ENCODE measurements at places on chromosomes 12 and 14. TPM values are rescaled to one million over a fixed set of nuclear protein-coding genes. Genes with fewer than 3 reads are reported as not detected.

HHIPL1 gene
- total RNA-seq, result 0.34 TPM

ATF1 gene
- total RNA-seq, result 45.0 TPM

SMIM41 gene
- total RNA-seq, result not detected

ITGA7 gene
- 1.3 TPM for total RNA-seq

TRHDE gene
- 0.23 TPM for total RNA-seq

MYF5 gene
- not detected for total RNA-seq

POU6F1 gene
- total RNA-seq, result 1.5 TPM

GUCY2C gene
- not detected for total RNA-seq

RNU4-1 gene
- total RNA-seq, result not detected

INHBE gene
- total RNA-seq, result 0.08 TPM

SLCO1B3 gene
- total RNA-seq, result 14.9 TPM

GARIN6 gene
- not detected for total RNA-seq

ACSM4 gene
- not detected for total RNA-seq

XPOT gene
- 50.0 TPM for total RNA-seq

BMP4 gene
- 2.0 TPM for total RNA-seq

ACRBP gene
- 0.16 TPM for total RNA-seq

PCED1B gene
- total RNA-seq, result 44.4 TPM

GLI1 gene
- 9.3 TPM for total RNA-seq

TMEM263 gene
- 33.7 TPM for total RNA-seq

COX6A1 gene
- 842 TPM for total RNA-seq

PPFIA2 gene
- not detected for total RNA-seq

RFLNA gene
- total RNA-seq, result 0.06 TPM

RIN3 gene
- 23.9 TPM for total RNA-seq

PLCZ1 gene
- total RNA-seq, result not detected

CSRP2 gene
- total RNA-seq, result 20.6 TPM

GPRC5D gene
- not detected for total RNA-seq

KLHDC1 gene
- 0.17 TPM for total RNA-seq

POTEM gene
- total RNA-seq, result not detected

CACNA2D4 gene
- total RNA-seq, result not detected

EFS gene
- total RNA-seq, result not detected

FAM186B gene
- 0.15 TPM for total RNA-seq

PARP2 gene
- 22.2 TPM for total RNA-seq

PROX2 gene
- total RNA-seq, result not detected

ACSS3 gene
- 0.05 TPM for total RNA-seq

CEP290 gene
- total RNA-seq, result 6.6 TPM

PZP gene
- total RNA-seq, result not detected

RBP5 gene
- not detected for total RNA-seq

PDZRN4 gene
- not detected for total RNA-seq

DHRS4L2 gene
- 31.6 TPM for total RNA-seq

TPH2 gene
- total RNA-seq, result not detected

NANOG gene
- total RNA-seq, result not detected

PELI2 gene
- 0.93 TPM for total RNA-seq

JAG2 gene
- 30.8 TPM for total RNA-seq

KERA gene
- not detected for total RNA-seq

CLEC2B gene
- total RNA-seq, result 1.8 TPM

SYNDIG1L gene
- not detected for total RNA-seq

NRXN3 gene
- total RNA-seq, result 0.75 TPM

IL22 gene
- total RNA-seq, result not detected

MANSC1 gene
- 3.9 TPM for total RNA-seq

VRK1 gene
- 24.2 TPM for total RNA-seq

KRT82 gene
- not detected for total RNA-seq

Data from A549 treated with CORT108297 at 1 μM for 4 hours (cell line).